ENCODE measurements at places on chromosomes 3 and 15. TPM values are rescaled to one million over a fixed set of nuclear protein-coding genes. Genes with fewer than 3 reads are reported as not detected.
A peak's percentile ranks its signal among the peaks of the same experiment; 100 is the strongest.

- no peak for DNase-seq
Observed at GRCh38 chr15:101669744-101670143, 17.6 kb upstream of the TM2D3 start.

DNA sequence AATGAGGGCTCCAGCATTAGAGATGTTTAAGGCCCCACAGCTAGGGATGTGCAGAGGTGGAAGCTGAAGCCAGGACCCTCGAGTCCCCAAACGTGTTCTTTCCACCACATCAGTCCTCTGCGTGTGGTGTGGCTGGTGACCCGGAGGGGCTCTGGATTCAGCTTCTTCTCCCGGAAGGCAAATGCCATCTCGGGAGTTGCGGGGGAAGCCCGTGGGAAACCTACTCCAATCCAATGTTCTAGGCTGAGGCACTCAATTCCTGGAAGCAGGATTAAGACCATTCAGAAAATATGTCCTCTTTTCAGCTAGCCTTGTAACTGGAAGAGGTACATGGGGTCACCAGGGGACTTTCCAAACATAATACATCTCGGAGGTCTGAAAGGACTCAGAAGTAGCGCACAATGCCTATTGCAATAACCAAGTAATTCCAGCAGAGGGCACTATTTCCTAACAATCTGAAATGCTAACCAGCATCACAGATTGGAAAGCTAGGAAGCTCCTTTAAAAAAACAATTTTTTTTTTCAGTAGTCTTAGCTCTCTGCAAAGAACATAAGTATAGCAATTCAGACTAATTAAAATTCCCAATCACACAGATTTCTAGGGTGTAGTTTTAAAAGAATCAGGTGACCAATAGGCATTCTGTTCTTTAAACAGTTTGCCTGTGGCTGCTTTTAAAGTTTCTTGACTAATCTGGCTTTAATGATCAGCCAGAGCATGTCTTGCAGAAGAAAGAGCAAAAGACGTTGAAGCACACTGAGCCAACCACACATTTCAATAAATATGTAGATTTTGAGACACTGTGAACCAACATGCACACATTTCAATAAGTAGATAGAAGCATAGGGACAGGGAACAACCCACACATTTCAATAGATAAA is 36.1 kb downstream of the BNC1 start:
- peak; percentile 55 for DNase-seq

DNA sequence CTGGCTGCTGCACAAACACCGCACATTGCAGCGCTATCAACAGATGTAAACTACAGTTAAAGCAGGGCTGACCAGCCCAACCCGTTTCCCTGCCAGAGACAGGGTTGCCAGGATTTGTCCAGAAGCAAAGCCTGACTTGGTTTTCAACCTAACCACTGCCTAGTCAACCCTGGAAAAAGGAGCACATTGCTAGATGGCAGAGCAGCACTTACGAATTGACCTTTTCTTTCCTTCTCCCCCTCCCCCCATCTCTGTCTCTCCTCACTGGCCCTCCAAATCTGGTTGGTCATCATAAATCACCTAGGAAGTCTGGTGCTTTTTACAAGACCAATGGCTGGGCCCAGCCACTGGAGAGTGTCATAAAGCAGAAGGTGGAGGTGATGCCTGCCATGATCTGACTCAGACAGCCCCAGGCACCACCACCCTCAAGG is 51.3 kb downstream of the ABCC5 start:
- no peak for DNase-seq

DNA sequence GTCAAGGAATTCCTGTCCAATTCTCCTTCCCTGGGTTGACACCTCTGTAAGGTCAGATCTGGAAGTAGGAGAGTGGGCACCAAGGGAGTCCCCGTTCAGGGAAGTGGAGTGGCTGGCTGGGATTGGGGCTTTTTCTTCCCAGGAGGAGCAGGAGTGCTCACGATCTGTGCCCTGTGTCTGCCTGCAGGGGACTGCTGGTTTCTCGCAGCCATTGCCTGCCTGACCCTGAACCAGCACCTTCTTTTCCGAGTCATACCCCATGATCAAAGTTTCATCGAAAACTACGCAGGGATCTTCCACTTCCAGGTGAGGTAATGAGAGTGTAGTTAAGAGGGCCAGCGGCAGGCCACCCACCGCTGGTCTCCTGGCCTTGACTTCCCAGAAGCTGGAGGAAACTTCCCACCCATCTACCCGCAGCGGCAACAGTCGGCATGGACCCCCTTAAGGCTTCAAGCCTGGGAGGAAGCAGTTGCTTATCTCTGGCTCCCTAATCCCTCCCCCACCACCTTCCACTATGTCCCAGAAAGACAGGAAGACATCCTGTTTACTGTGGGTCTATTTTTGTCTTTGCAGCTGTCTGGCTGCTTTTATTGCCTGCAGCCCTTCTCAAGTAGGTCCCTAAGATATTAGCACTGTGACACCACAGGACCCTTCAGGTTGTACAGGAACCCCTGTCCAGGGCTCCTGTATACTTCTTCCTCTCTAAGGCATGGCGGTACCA is 26.8 kb downstream of the CAPN3 start:
- DNase-seq = no peak

DNA sequence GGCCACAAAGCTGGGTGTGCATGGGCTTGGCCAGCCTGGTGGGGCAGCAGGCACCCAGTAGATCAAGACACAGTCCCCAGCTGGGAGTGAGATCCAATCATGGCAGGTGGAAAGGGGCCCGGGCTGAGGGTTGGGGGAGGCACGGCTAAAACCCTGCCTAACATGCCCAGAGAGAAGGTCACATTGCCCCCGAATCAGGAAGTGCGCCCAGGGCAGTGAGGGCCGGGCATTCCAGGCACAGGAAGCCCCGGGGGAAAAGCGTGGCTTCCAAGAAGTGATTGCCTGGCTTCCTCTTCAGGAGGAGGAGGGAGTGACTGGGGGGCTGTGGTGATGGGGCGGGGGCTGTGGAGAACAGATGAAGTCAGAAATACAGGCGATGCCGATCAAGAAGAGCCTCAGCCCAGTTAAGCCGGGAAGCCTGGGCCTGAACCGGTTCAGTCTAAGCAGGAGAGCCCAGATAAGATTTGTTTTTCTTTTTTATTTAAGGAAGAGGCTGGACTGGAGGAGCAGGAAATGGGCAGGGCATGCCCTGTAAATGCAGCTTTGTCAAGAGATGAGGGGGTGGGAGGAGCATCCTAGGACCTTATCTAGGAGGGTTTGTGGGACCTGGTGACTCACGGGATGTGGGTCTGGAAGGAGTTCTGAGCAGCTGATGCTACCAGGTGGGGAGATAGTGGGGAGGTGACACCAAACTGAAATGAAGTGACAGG is 83.9 kb downstream of the CHSY1 start:
- DNase-seq = peak; percentile 57

DOCK3 gene
- total RNA-seq = not detected

FEZF2 gene
- not detected for total RNA-seq

DNA sequence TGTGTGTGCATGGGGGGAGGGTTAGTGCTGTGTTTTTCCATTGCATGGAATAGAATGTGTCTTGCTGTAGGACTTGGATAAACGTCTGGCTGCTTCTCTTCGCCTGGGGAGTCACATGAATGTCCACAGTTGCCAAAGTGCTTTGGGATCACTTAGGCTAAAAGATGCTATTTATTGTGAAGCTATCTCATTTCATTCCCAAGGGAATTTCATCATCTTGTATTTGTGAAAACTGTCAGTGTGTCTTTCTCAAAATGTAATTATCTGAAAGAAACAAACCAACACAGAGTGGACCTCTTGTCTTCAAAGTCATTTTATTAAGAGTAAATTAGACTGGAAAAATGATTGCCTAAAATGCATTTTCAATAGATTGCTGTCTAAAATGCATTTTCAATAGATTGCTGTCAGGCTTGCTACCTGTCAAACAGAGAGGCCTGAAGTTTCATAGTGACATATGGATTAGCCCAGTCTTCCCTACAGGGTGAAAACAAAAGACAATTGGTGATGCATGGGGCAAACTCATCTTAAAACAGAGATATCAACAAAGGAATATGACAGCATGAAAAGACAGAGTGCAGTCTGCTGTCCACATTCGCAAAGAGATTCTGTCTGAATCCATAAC is 117.1 kb upstream of the GOLIM4 start:
- no peak for DNase-seq

DNA sequence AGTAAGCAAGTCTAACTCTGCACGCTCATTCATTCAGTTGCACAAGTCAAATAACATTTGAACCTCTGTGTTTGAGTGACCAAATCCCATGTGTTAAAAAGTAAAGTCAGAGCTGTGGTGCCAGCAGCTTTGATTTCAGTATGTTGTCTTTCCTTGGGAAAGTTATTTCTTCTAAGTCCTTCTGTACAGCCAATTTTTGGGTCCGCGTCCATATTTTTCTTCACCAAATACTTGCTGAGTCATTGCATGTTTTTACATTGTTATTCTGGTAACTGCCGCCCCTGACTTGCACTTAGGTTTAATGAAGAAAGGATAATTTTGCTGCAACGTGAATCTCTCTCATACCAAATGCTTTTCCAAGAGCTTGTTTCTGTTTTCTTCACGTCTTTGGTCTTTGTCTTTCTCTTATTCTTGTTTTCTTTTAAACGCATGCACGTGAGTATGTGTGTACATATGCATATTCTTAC is 56.7 kb downstream of the PLS1 start:
- DNase-seq = no peak

DNA sequence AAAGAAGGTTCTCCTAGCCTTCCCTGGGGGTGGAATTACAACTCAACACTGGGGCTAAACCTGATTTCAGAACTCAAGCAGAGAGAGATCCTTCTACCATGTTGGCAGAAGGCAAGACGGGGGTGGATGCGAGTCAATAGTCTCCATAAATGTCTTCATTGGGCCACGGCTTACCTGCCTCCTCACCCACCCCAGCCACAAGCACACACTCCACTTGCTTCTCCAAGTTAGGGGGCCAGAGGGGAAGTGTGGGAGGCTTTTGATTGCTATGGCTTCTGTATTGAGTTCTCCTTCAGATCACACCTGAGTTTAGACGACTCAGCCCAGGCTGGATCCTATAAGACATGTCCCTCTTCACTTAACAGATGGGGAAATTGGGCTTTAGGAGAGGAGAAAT is 178.9 kb downstream of the UACA start:
- no peak for DNase-seq

Data from HepG2 (cell line).